Activated naive CD8-positive, alpha-beta T cell treated with anti-CD3 and anti-CD28 coated beads for 36 hours (primary cell): ENCODE measurements at places on chromosomes 11 and 22. TPM values are rescaled to one million over a fixed set of nuclear protein-coding genes. Genes with fewer than 3 reads are reported as not detected.

DNA sequence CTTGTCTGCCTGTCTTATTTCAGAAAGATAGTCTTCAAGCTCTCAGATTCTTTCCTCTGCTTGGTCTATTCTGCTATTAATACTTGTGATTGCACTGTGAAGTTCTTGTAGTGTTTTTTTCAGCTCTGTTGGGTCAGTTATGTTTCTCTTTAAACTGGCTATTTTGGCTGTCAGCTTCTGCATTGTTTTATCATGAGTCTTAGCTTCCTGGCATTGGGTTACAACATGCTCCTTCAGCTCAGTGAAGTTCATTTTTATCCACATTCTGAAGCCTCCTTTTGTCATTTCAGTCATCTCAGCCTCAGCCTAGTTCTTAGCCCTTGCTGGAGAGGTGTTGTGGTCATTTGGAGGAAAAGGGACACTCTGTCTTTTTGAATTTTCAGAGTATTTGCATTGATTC lies 15.5 kb upstream of the DEPDC7 start:
- no peak for DNase-seq

GRCh38 chr11:97982512-97982911 lies 1038.2 kb upstream of the CNTN5 start:
- DNase-seq = no peak

DNA sequence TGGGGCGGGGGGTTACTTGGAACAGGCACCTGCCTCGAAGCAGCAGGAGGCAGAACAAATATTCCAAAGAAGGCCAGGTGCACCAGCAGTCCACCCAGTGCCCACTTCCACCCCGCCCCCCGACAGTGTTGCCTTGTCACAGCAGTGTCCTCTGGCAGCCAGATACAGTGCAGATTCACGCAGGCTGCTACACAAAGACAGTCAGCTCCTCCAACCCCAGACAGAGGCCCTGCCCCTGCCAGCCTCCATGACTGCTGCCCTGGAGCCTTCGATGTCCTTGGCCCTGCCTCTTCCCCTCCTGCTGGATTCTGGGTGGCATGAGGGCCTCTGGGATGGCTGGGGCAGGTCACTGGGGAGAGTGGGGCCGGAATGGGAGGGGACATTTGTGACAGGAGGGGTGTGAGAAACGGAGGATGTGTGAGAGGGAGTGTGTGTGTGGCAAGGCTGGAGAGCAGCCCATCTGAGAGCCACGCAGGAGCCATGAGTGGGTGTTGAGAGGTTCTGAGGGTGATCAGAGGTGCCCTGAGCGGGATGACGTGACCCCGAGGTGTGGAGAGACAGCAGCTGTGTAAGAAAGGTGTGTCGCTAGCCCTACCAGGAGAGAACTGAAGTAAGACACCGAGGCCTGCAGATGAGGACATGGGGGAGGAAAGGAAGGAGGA lies 173.7 kb downstream of the CEP164 start:
- DNase-seq = no peak

Gene PDE3B
- 44.4 TPM for total RNA-seq

Gene ARVCF
- total RNA-seq = 1.6 TPM

DNA sequence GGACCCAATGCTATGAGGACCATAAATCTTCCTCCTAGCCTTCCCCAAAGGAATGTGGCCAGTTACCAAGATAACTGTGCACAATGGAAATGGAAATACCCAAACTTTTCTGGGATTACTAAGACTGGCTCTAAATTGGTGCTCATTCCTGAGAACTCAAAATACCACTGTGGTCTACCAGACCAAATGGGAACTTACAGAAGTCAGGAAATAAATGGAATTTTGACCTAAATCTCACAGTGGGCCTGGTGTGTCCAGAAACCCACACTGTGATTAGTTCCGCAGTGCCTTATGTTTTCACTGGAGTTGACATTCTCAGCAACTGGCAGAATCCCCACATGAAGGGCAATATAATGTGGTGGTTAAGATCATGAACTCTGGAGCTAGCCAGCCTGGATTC lies 99.4 kb upstream of the ZC3H12C start:
- no peak for DNase-seq

- no peak for DNase-seq
Observed at GRCh38 chr11:78930810-78931523, 356.3 kb upstream of the NARS2 start.

Gene LUZP2
- total RNA-seq = not detected

- no peak for DNase-seq
Observed at GRCh38 chr11:72058416-72059034, 21.8 kb downstream of the NUMA1 start.

Gene LDHAL6A
- total RNA-seq = not detected

Gene ART5
- total RNA-seq = not detected

Gene CRYBB2
- not detected for total RNA-seq
